ENCODE measurements at places on chromosomes 3 and 15.

DNA sequence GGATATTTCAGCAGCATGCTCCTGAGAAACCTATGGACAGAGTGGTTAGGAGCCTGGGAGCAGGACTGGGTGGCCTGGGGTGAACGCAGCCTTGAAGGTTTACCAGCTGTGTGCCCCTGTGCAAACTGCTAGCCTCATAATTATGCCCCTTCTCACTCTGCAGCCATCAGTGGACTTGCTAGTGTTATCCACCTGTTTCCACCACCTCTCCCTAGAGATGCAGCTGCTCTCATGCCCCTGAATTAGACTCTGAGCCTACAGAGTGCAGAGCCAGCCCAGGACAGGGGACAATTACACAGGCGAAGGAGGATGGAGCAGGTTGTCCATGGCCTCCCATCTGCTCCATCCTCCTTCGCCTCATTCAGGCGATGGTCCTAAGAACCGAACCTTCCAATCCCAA is 175.9 kb downstream of the ATP10A start:
- no peaks in the 10 kb centered on the region for H3K4me1 ChIP-seq
- no peaks in the 10 kb centered on the region for H3K27me3 ChIP-seq
- no peaks in the 10 kb centered on the region for H3K36me3 ChIP-seq
- DNase-seq: no peak
- H3K4me3 ChIP-seq: no peak overlapping the region
- no peak overlapping the region for H3K27ac ChIP-seq

DNA sequence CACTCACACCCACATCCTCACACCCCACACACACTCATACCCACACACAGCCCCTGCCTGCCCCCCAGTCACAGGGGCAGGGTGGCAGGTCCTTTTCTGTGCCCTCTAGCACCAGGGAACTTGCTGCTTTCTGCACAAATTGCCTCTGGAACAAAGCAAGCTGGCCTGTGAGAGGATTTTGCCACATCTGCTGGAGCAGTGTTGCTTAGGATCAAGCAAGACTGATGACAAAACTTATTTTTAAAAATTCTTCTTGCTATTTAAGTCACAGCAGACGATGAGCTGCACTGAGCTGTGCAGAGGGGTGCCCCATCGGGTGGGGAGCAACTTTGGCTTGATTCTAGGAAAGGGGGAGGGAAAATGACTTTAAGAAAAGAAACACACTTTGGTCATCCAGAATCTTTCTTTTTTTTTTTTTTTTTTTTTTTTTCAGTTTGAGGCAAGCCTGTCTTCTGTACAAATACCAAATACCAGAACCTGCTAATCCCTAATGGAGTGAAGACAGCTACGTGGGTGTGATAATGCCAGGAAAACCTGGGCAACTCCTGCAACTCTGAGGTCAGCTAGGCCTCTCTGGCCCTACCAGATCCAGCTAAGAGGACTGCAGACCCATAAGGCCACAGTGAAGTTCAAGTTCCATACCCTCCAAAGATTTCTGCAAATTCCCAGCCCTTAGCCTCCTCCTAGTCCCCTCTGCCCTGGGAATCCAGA is 195.3 kb downstream of the ABHD5 start:
- DNase-seq: no peak
- peaks cover 12% of the 10 kb centered on the region for H3K4me1 ChIP-seq
- no peaks in the 10 kb centered on the region for H3K36me3 ChIP-seq
- no peak overlapping the region for H3K4me3 ChIP-seq

- H3K4me1 ChIP-seq: no peaks in the 10 kb centered on the region
- DNase-seq: no peak
Observed at GRCh38 chr15:63870487-63871209, 36.9 kb upstream of the HERC1 start.

- H3K4me1 ChIP-seq: no peaks in the 10 kb centered on the region
- no peaks in the 10 kb centered on the region for H3K36me3 ChIP-seq
- no peak overlapping the region for H3K4me3 ChIP-seq
- H3K27me3 ChIP-seq: no peaks in the 10 kb centered on the region
- no peak for DNase-seq
- no peak overlapping the region for H3K27ac ChIP-seq
Observed at GRCh38 chr3:178422406-178422805, 113.8 kb upstream of the KCNMB2 start.

DNA sequence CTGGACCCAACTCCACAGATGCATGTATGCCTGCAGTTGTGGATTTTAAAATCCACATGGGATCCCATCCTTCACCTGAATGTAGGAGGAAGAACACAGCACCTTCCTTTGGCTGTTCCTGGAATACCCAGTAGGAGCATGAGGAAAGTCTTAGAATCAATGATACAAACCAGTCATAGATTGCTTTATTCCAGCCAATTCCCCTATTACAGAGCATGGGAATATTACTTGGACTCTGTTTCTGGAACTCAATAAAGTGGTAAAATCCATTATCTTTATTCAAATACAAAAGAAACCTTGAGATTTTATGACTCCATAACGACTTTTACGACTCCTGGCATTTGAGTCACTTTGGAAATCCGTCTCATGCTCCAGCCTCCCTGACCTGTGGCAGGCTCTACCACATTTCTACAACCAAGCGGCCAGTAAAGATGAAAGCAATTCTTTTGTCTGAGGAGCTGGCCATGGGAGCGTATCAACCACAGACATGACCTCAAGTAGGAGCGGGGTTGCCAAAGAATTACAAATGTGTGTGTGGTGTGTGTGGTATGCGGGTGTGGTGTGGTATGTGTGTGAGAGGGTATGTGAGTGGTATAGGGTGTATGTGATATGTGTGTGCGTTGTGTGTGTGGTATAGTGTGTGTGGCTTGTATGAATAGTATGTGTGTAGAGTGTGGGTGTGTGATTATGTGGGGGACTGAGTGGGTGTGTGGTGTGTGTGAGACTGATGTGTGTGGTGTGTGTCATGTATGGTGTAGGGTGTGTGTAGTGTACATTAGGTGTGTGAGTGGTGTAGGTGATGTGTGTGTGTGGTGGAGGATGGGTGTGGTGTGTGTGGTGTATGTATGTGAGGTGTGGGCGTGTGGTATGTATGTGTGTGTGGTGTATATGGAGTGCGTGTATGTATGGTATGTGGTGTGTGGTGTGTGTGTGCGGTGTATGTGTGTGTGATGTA is 40.0 kb downstream of the ARRDC4 start:
- no peaks in the 10 kb centered on the region for H3K27me3 ChIP-seq
- H3K4me1 ChIP-seq: peaks cover 20% of the 10 kb centered on the region
- H3K27ac ChIP-seq: no peak overlapping the region

DNA sequence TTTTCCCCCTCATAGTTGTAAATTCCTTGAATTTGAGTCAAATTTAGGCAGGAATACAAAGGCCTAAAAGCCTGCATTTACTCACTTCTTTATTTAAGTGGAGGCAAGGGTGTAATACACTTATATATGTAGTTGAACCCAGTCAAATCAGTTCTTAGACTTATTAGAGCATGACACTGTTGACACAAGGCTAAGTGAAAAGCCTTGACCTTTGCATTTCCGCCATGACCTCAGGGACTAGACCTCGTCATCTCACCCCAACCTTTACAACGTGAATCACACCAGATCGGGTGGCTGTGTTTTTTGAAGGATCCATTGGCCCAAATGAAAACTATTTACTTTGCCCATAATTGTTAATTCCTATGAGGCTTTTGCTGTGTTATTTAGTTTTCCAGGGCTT is 774.4 kb downstream of the ROBO1 start:
- no peak overlapping the region for H3K4me3 ChIP-seq
- no peaks in the 10 kb centered on the region for H3K4me1 ChIP-seq
- H3K27ac ChIP-seq: no peak overlapping the region
- no peak for DNase-seq
- H3K27me3 ChIP-seq: no peaks in the 10 kb centered on the region
- H3K36me3 ChIP-seq: no peaks in the 10 kb centered on the region

DNA sequence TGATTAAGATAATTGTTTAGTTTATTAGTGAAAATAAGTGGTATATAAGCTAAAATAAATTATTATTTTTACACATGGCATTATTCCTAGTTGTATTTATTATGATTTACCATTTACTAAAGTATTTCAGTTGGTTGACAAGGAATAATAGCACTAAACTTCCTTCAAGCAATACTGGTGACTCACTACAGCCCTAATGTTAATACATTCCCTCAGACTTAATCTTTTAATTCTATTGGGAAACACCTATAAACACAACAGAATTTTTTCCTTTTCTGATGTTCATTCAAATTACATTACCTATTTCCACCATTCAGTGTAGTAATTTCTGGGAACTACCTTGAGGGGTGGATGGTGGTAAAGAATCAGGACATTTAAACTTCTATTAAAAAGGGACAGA is 264.0 kb downstream of the TIGIT start:
- H3K36me3 ChIP-seq: no peaks in the 10 kb centered on the region
- H3K4me1 ChIP-seq: no peaks in the 10 kb centered on the region
- no peaks in the 10 kb centered on the region for H3K27me3 ChIP-seq
- H3K4me3 ChIP-seq: no peak overlapping the region

DNA sequence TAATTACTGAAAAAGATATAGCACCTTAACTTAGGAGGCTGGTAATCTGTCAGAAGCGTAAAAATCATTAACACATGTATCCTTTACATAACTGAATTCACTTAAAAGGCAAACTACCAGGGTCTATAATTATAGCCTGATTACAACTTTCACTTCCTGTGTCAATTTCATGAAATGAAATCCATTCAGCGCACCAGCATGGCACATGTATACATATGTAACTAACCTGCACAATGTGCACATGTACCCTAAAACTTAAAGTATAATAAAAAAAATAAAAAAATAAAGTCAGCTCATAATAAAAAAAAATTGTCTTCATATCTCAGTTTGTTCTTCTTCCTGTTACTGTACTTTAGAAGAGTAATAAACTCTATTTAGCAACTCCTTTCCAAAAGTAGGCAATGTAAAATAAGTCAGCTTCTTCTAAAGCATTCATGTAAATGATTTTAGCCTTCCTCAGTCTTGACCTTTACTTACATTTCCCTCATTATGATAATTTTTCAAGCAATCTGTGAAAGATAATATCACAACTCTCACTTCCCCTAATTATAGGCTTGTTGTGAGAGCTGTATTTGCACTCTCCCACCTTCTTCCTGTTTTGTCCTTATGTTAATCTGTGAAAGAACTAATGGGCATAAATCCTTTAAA is 50.1 kb downstream of the KBTBD8 start:
- no peak overlapping the region for H3K4me3 ChIP-seq
- no peak overlapping the region for H3K27ac ChIP-seq
- DNase-seq: no peak
- no peaks in the 10 kb centered on the region for H3K27me3 ChIP-seq
- H3K36me3 ChIP-seq: no peaks in the 10 kb centered on the region
